Endothelial cell of coronary artery (primary cell): ENCODE measurements at places on chromosomes 3 and 15. TPM values are rescaled to one million over a fixed set of nuclear protein-coding genes. Genes with fewer than 3 reads are reported as not detected.

FOXB1 gene
- total RNA-seq: not detected in 2 replicates

VEPH1 gene
- total RNA-seq: 107 and 173 TPM in 2 replicates

GP5 gene
- total RNA-seq: 0.09 TPM in 1 of 2 replicates, not detected in the other

GOLGA8H gene
- 0.90 and 1.1 TPM in 2 replicates for total RNA-seq

CFAP20DC gene
- total RNA-seq: 0.90 and 1.0 TPM in 2 replicates
